ENCODE measurements at places on chromosomes 1 and 21.

DNA sequence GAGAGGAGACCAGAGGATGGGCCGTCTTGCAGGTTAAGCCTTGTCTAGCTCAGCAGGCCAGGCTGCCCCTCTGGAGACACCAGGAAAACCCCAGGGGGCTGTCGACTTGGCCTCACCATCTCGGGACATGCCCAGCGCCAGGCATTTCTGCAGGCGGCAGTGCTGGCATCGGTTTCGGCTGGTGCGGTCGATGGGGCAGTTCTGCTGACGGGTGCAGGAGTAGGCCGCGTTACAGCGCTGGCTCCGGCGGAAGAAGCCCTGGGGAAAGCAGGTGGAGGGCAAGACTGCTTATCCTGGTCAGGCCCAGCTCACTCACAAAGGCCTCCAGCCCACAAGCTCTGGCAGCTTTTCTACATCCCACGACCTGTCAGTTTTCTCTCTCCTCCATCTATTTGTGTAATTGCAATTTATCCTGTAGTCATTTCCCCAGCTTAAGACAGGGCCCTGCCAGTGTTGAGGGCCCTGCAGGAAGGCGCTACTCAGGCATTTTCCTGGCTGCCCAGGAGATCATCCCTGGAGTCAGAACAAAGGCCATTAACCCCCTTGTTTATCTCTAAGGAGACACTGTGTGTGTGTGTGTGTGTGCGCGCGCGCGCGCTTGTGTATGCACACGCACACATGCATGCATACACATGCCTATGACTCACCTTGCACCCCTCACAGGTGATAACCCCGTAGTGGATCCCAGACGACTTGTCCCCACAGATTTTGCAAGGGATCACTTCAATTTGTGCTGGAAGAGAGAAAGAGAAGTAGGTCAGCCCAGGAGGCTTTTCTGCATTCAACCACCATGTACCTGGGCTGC, 11.5 kb upstream of the LINGO4 start:
- DNase-seq = no peak

DNA sequence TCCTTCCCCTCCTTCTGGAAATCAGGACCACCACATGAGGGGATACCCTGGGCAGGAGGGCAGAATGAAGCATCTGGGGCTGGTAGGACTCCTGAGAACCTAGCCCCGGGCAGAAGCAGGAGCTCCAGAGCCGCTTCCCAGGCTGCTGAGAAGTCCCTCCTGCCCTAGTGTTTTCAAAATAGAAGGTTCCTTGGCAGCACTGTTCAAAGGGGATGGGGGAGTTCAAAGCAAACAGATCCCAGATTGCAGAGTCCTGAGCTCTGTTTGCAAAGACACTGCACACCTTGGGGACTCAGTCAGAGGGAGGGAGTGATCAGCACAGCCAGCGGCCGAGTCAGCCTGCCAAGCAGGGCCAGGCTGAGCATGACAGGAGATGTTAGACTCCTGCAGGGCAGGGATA, 177.8 kb downstream of the PTPRU start:
- DNase-seq = no peak

GRCh38 chr21:27804515-27804914, 837.6 kb upstream of the ADAMTS5 start:
- DNase-seq = no peak

- no peak for DNase-seq
Observed at GRCh38 chr21:45082736-45083135, 8.4 kb downstream of the ADARB1 start.

DNA sequence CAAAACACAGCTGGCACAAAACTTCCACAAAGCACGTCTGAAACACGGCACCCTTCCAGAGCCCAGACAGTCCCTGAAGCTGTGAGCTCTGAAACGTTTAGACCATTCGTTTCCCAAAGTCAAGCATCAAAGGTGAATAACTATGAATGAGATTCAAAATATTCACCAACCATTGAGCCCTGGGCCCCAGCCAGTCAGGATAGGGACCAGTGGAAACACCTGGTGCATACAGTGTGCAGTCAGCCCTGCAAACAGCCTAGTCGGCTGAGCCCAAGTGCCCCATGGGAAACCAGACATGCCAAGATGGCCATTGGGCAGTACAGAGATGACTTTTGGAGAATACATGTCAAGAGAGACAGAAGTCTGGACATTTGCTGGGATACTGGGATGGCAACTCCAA, 90.4 kb upstream of the EDN2 start:
- DNase-seq = peak; percentile 31

DNA sequence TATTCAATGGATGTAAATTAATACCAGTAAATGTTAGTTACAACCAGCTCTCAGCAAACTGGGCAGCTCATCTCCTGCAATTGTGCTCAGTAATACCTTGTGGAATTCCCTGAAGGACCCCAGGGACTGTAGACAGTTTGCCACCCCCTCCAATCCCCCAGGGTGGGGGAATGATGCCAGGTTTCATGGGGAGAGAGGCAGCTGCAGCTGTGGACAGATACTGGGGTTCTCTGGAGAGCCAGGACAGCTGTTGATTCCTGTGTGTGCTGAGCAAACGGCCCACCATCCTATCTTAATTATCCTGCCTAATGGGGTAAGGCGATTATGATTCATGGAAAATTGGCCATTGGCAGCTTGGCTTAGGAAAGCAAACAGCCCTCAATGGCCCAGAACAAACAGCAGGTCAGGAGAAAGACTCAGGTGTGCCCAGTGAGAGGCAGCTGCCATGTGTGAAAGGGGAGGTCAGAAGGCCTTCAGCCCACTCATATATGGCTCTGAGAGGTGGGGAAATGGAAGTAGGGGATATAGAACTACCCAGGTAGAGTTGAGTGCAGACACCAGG, 148.9 kb upstream of the CTTNBP2NL start:
- DNase-seq = no peak

DNA sequence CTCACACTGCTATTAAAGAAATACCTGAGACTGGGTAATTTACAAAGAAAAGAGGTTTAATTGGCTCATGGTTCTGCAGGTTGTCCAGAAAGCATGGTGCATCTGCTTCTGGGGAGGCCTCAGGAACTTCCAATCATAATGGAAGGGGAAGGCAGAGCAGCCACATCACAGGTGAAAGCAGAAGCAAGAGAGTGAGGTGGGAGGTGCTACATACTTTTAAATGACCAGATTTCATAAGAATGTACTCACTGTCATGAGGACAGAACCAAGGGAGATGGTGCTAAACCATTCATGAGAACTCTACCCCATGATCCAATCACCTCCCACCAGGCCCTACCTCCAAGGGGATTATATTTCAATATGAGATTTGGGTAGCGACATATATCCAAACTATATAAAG, 55.7 kb downstream of the MRPL39 start:
- DNase-seq = no peak

DNA sequence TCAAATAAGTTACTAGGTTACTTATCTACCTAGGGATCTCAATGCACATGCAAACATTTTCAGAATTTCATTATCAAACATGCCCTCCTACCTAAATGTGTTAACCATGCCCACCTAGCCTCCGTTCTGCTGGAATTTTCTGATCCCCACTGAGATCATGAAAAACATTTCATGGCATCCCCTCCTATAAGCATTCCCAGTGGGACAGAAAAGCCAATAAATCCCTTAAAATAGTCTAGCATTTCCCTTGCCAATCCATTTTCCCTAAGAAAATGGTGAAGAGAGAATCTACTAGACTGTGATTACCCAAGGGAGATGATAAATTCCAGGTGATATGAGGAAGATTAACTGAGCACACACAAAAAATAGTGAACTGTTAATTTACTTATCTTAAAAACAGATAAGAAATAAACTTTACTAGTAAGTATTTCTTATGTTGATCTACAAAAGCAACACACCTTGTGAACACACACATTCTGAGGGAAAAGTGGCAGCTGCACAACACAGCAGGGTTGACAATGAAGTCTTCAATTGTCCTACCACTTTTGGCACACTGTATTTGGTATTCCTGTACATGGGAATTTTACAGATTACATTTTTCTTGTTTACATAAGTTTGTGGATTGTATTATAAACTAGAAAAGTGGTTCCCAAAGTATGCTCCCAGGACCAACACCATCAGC, 49.6 kb downstream of the ARID4B start:
- DNase-seq = no peak

DNA sequence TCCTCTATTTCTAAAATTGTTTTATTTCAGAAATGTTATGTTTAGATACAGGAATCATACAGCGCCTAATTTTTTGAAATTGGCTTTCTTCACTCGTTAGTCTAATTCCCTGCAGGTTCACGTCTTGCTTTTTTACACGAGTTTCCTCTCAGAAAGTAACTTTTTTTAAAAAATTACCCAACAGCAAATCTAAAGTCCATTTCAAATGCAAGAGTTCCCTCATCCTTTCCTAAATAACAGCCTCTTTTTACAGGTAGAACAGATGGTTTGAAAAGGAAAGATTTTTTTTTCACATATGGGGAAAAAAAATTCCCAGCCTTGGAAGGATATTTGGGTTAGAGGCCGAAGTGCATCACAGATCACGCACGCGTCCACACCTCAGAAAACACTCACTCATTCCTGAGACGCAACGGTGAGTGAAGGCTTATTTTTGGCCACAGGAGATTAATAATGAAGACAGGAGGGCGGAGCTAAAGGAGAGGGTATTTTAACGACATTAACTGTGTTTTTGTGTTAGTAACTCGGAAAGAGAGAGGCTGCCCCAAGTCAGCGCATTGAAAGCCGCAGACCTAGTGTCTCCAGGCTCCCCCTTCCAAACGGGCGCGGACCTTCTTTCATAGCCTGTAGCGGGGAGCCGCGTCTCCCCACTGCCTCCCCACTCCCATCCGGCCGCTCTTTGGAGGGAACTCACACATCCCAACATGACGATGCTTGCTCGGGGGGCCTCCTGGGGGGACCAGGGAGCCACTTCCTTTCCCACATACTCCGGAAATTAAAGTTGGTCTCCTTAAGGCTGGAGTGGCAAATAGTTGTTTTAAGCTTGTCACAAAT, 969 bp upstream of the RIPK4 start:
- DNase-seq = peak; percentile 90

DNA sequence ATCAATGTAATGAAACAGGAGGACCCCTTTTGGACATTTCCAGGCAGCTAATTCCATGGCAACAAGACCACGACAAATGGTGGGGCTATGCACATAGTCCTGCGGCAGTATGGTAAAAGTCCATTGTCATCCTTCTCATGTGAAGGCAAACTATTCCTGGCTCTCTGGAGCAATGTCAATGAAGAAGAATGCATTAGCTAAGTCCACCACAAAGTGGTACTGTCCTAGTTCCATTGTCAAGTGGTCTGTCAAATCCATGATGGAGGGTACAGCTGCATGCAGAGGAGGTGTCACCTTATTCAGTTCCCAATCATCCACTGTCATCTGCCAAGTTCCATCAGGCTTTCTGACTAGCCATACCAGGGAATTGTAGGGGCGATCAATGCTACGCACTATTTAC, 110.1 kb downstream of the GDAP2 start:
- no peak for DNase-seq

- DNase-seq = peak; percentile 63
Observed at GRCh38 chr1:28370239-28371009, 884 bp downstream of the PHACTR4 start.

All from kidney tubule cell (primary cell).